Stimulated activated memory B cell treated with anti-CD40 and anti-IgM and Interleukin-4, amounts not matched to agents 10 μg/mL and 1 μg/mL and 100 μg/mL, for 72 hours (primary cell): ENCODE measurements at places on chromosomes 2 and 18.

- peak; percentile 57 for ATAC-seq
Observed at GRCh38 chr2:11248-11941, 34.9 kb downstream of the FAM110C start.

GRCh38 chr2:168256448-168256847 is 9.1 kb upstream of the STK39 start:
- no peak for ATAC-seq

DNA sequence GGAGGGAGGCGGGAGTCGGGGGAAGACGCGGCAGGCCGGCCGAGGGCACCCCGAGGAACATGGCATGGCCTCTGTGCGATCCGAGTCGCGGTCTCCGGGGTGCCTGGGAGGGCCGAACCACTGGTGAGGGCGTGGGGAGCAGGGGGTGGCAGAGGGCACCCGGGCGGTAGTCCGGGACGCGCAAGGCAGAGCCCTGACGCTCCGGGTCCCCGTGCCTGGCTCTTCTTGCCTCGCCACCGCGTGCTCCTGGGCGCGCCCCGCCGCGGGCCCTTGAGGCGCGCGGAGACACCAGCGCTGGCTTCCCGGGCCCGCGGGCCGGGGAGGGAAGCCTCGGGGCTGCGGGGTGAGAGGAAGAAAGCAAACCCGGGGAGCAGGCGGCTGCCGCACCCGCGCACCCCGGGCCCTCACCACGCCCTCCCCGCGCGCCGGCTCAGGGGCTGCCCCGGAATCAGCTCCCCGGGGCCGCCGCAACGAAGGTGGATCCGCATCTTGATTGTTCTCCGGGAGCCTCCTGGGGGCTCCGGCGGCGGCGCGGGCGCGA is 4.3 kb downstream of the SOX11 start:
- ATAC-seq = peak; percentile 72

- peak; percentile 50 for ATAC-seq
Observed at GRCh38 chr2:188292348-188293239, 920 bp downstream of the GULP1 start.

GRCh38 chr2:126934809-126935208 is 36.1 kb downstream of the TEX51 start:
- no peak for ATAC-seq

DNA sequence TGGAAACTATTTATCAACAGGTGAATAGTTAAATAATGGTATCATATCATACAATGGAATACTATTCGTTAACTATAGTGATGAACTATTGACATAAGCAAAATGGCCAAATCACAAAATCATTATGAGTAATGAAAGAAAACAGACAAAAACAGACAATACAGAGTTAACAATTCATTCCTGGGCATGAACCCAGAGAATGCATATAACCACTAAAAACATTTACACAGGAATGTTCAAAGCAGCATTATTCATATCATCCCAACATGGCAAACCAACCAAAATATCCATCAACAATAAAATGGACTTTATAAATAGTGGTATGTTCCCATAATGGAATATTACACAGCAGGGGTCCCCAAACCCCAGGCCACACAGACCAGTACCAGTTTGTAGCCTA is 131.2 kb upstream of the CYP1B1 start:
- no peak for ATAC-seq

DNA sequence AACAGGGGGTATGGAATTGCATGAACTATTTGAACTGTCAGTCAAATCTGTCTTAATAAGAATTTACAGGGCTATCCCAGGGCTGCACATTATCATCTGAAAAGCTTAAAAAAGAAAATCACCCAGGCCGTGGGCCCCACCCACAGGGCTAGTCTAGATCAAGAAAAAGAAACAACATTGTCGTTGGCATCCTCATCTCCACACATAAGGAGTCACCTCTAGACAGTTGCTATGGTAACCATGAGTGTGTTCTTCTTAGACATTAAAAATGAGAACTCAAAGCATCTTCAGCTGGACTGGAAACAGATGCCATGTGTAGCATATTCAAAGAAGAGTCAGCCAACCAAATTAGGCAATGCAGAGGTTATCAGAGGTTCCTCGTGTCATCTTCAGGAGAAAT is 72.3 kb upstream of the CPO start:
- no peak for ATAC-seq

DNA sequence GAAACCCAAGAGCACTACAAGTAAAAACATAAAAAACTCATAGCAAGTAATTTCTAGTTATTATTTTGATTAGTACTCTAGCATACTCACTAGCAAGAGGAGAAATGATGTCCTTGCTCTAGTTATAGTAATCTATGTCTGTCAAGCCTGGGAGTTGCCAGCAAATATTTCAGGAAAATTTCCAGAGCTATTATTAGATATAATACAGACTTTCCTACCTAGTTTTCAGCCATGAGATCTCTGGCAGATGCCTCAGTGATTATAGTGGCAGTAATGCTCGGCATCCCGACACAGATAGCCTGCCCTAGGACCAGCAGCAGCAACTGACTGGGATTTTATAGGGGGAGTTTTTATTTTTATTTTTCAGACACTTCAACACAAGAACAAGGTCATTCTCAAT is 224.4 kb downstream of the ZNF385B start:
- no peak for ATAC-seq

- ATAC-seq = no peak
Observed at GRCh38 chr18:2986150-2986865, 26.6 kb downstream of the LPIN2 start.

GRCh38 chr18:73774811-73775509 is 372.7 kb downstream of the FBXO15 start:
- ATAC-seq = no peak

GRCh38 chr2:181399027-181399426 is 58.2 kb upstream of the ITGA4 start:
- no peak for ATAC-seq

DNA sequence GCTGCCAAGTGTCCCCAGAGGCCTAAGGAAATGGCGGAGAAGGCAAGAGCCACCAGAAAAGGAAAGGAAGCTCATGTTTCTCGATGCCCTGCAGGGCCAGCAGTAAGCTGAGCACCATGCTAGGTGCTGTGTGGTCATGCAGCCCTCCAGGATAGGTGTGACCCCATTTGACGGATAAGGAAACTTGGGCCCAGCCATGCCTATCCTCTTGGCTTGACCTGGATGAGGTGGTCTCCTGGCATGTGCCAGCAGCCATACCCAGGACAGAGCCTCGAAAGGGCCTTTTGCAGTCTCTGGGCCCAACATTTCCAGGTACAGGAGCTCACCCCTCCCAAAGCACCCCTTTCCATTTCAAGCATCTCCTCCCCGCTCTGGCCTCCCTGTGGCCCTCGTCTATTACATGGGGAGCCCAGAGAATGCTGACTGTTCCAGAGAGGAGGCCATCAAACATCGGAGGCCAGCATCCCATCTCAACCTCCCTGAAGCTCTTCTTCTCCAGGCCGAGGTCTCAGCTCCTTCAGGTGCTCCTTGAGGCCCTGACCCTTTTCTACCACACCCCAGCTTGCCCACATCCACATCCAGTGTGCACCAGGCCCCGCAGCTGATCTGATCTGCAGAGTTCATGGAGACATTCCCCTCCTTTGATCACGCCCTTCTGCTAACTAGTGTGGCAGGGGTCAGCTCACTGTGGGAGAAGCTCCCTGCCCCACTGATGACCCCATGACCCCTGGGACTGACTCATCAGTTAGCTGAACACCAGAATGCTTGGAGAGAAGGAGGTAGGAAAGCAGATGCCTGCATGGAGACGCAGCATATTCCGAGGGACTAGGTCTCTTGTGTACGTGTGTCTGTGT is 208.4 kb downstream of the TNS1 start:
- no peak for ATAC-seq

- no peak for ATAC-seq
Observed at GRCh38 chr2:182647499-182647787, 68.6 kb upstream of the DNAJC10 start.

DNA sequence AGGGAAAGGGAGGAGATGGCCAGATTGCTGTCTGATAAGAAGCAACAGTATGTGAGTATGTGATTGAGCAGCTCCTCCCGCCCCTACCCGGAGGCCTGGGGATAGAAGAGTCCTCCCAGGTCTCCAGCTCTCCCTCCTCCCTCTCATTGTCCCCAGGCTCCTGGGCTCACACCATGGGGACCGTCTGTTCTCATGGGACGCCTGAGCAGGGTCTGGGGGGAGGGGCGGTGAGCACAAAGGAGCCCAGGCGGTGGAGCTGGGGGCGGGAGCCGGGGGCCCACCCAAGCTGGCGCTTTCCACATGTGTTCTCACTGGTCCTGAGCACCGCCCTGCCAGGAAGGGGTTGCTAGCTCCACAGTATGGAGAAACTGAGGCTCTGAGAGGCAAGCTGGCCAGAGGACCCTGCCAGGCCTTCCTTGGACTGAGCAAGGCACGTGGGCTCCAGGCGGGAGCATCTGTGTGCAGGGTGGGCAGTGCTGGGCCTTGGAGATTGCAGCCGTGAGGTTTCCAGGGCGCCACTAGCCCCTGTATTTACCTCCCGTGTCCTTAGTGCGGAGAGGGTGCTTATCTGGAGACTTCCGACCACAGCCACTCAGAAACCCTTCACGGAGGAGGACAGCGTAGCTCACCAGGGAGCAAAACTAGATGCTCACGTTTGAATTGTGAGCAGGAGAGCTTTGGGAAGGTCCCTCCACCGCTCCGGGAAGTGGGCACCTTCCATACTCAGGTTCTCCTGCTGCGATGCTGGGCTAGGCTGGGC is 37.4 kb downstream of the PDIA6 start:
- ATAC-seq = no peak

DNA sequence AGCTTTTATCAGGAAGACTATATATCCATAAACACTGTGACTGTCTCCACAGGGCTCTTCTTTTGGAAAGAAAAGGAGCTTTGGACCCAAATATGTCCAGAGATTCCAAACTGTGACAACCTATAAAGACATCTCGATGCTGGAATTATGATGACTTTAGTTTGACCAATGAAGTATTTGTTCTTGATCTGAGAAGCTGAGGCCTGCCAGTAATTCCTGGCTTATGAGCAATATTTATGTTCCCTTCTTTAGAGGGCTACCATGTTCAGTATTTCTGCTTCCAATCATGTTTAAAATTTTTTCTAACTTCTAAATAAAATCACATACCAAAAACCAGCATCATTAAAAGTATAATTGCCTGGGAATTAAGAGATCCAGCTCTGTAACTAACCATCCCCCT is 41.1 kb downstream of the FEZ2 start:
- ATAC-seq = no peak

- no peak for ATAC-seq
Observed at GRCh38 chr2:132542953-132543569, 126.5 kb downstream of the GPR39 start.

DNA sequence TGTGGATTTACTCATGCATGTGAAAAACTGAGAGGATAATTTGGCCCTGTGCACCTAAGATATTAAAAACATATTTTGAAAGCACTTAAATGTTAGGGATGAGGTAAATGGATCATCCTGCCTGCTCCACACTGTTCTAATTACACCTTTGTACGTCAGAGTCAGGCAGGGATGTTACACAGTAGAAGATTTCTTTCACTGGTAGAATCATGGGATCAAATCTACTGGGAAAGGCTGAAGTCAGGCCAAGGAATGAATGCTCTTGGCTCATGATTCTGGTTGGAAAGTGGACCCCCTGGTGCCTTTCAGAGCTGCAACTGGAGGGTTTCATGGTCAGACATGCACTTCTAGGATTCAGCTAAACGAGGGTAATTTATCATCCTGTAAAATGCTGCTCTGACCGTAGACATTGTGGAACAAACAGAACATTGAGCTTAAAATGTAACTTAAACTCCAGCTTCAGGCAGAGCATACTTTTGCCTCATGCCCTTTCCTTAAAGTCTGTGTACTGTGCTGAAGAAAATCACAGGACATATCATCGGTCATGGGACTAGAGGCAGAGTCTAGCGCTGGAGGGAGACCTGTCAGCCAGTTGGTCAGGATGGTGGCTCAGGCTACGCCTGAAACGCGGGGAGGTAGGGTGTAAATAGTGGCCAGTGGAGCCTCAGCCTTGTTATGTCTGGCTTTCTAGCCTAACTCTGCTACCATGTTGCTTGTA is 4.9 kb downstream of the KCNE4 start:
- no peak for ATAC-seq

- ATAC-seq = no peak
Observed at GRCh38 chr2:49288902-49289700, 134.8 kb upstream of the FSHR start.

DNA sequence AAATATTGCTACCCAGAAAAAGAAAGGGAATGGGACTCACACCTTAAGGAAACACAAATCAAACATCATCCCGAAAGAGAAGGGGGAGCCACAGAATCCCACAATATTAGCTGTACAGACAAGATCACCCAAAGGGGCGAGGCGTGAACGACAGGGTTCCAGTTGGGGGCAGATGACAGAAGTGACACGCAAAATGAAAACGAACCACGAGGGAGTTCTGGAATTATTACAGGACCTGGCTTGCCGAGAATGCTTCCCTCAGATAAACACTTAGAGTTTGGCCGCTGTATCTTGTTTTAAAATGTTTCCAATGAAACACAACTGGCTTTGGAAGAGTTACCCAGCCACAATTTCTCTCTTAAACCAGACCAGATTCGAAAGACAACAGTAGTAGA is 60.4 kb downstream of the C2orf76 start:
- ATAC-seq = no peak

DNA sequence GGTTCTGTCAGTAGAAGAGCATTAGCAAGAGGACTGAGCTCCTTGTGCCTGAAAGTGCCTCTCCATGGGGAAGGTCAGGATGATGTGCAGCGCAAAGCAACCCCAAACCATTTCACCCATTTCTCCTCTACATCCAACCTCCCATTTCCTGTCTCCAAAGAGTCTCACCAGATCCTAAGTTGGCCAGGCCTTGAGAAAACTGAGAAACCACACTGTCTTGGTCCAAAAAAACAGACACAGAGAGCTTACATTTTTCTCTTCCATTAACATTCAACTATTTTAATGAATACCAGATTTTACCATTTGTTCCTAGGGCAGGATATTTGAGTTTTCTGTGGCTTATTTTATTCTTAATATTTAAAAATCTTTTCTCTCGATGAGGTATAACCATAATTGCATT is 195.0 kb downstream of the EPHA4 start:
- no peak for ATAC-seq

- ATAC-seq = peak; percentile 6
Observed at GRCh38 chr2:70330476-70330875, 28.6 kb upstream of the FAM136A start.
